Spinal cord (tissue), 10 donors: ENCODE measurements at places on chromosomes 7 and 10. TPM values are rescaled to one million over a fixed set of nuclear protein-coding genes. Genes with fewer than 3 reads are reported as not detected.

Gene HOXA6
- total RNA-seq = 20.5 TPM

Gene GPR15LG
- total RNA-seq = not detected

Gene ASAH2
- 6.1 TPM for total RNA-seq

Gene PSD
- 32.7 TPM for total RNA-seq

Gene RADIL
- 4.8 TPM for total RNA-seq

Gene ANKRD2
- 0.89 TPM for total RNA-seq

Gene AKR1C3
- 4.9 TPM for total RNA-seq

Gene AFAP1L2
- total RNA-seq = 48.3 TPM

Gene CPA1
- total RNA-seq = 0.77 TPM

Gene CTAGE6
- 0.69 TPM for total RNA-seq

Gene SAP25
- 1.9 TPM for total RNA-seq
